ENCODE measurements at places on chromosomes 1 and 21. TPM values are rescaled to one million over a fixed set of nuclear protein-coding genes. Genes with fewer than 3 reads are reported as not detected.

- DNase-seq: no peak
Observed at GRCh38 chr1:25209516-25209915, 22.8 kb downstream of the SYF2 start.

- peak; percentile 33 for DNase-seq
Observed at GRCh38 chr1:89598450-89599331, 34.2 kb upstream of the LRRC8C start.

DNA sequence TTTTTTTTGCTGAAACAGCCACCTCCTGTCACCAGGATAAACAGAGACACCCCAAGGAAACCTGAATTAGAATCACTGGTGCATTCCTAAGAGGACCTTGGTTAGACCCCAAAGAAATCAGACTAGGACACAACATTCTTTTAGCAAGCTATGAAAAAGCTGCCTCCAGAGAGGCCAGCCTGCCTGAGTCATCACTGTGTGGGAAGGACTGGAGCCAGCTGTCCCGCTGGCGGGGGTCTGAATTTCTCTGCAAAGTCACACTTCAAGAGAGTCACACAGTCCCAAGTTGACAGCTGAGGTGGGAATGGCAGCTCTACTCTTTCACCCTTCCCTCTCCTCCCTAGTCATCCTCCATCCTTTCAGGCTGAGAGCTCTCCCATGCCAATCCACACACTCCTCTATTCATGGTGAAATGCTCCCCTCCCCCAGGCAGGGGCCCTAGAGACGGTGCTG is 405.0 kb upstream of the POU3F1 start:
- peak; percentile 48 for DNase-seq

- DNase-seq: peak; percentile 99
Observed at GRCh38 chr1:8822373-8823294, 5.2 kb upstream of the RERE start.

DNA sequence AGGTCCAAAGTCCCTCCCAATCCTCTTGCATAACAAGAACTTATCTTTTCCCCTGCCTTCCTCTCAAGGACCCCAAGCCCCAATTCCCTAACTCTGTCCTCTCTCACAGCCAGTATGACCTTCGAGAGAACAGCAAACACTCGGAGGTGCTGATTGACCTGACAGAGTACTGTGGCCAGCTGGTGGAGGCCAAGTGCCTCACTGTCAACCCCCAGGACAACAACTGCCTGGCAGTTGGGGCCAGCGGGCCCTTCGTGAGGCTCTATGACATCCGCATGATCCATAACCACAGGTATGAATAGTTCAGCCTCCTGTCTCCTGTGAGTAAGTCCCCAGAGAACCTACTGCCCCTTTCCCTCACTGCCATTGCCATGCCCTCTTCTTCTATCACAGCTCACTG is 29.9 kb upstream of the TMEM222 start:
- DNase-seq: peak; percentile 92

GRCh38 chr1:16013220-16013907 is 4.5 kb downstream of the HSPB7 start:
- peak; percentile 87 for DNase-seq

GRCh38 chr1:113314600-113314999 is 75.7 kb upstream of the MAGI3 start:
- no peak for DNase-seq

Gene SPRR4
- not detected for total RNA-seq

Gene TESK2
- total RNA-seq: 3.4 TPM

Gene HJV
- total RNA-seq: not detected

Gene C1QTNF12
- not detected for total RNA-seq

Gene S100A7
- total RNA-seq: not detected
